ENCODE measurements at places on chromosomes 2 and 18.

- DNase-seq, result no peak
These were observed 280.8 kb downstream of the SETBP1 start for GRCh38 chr18:44961288-44961995.

DNA sequence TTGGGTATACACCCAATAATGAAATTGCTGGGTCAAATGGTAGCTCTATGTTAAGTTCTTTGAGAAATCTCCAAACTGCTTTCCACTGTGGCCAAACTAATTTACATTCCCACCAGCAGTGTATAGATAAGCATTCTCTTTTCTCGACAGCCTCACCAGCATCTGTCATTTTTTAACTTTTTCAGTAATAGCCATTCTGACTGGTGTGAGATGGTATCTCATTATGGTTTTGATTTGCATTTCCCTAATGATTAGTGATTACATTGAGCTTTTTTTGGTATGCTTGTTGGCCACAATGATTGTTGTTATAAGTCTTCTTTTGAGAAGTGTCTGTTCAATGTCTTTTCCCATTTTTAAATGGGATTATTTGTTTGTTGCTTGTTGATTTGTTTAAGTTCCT lies 50.4 kb upstream of the EPAS1 start:
- no peak for DNase-seq

DNA sequence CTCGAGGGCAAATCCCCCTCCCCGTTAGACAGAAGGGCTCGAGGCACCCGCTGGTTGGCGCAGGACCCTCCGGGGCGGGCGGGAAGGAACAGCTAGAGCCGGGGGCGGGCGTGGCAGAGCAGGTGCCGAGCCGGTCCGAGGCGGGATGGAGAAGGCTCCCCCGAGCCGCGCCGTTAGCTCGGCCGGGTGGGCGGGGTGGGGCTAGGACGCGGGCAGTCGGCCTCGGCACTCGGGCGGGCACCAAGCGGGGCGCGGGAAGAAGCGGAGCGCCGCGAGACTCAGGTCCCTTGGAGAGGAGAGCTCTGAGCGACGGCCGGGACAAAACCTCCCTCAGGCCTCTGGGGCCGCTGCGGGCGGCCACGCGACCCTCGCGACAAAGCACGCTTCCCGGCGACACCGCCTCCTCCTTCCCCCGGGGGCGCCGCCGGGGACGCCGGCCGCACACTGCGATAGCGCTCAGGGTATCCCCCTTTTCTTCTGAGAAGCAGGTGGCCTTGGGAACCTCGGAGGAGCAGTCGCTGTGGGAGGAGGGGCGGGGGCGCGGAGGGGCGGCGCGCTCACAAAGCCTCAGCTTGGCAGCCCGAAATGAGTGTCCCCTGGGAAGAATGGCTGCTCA lies 721 bp downstream of the FHOD3 start:
- no peak for DNase-seq

DNA sequence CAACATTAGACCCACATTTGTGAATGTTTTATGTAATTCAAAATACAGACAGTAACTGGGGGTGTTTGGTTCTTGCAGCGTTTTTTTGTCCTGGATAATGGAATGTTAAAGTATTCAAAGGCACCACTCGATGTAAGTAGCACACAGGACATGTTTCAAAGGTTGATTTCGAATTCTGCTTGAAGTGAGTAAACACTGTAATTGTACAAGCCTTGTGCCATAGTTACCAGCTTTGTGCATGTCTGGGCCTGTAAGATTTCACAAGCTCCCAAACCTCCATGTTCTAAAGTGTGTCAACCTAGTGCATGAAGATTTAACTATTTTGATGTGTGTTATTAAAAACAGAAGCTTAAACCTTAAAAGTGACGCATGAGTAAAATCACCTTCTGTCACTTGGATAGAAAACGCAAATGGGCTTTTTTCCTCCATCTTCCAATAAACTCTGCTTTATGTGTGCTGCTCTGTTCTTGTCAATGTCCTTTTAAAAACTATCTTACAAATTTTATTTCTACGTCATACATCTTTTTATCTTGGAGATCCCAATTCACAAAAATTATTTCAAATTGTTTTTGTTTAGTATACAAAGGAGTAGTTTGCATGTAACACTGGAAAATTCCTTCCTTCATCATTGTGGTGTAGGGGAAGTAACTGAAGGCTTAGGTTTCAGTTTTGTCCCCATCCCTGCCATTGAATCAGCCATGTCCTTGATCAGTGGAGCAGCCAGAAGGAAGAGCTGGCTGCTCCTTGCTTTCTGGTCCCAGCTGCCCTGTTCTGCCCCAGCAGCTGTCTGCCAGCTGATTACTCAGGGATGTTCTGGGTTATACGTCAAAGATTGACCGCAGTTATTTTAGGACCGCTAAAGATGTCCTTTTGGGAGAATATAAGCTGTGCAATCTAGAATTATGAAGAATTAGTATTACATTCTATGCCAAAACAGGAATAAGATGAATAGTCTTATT lies 119.2 kb downstream of the PRKRA start:
- peak; percentile 3 for DNase-seq

DNA sequence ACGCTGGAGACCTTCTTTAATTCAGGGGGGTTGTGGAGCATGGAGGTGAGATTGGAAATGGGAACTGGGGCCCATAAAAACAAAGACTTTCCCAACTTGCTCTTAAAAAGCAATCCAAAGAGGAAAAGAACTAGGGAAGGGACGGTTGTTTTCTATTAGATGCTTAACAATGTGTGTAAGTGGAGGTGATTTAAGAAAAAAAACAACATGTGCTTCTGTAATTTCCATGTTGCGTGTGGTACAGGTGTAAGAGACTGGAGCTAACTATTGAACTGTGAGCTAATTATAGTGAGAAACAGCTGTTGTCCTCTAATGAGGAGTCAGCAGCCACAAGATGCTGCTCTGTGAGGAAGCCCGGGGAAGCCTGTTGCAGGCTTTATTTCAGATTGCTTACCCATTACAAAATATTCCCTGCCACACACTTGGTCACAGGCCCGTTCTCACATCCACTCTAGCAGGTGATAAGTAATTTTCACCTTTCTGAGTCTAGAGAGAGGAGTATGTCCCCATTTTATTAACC lies 280.6 kb upstream of the PARD3B start:
- DNase-seq, result no peak

- DNase-seq, result no peak
These were observed 11.1 kb upstream of the FBXO11 start for GRCh38 chr2:47917276-47917961.

DNA sequence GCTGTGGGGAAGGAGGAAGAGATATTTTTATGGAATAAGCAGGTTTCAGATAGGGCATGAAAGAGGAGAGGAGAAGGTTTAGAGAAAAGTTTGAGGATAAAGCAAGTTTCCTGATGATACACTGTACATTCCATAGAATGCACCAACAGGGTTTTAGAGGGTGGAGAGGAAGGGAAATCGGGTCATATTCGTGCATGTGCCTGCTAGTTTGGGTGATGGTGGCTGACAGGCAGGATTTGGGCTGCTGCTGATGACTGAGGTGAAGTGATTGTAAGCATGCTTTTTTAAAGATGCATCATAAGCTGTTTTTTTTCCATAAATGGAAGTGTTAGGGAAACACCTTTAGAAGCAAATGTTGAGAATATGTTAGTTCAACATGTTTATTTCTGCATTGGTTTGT lies 68.8 kb downstream of the PMAIP1 start:
- DNase-seq, result no peak

- no peak for DNase-seq
These were observed 199.6 kb upstream of the FBXO11 start for GRCh38 chr2:48105848-48106247.

DNA sequence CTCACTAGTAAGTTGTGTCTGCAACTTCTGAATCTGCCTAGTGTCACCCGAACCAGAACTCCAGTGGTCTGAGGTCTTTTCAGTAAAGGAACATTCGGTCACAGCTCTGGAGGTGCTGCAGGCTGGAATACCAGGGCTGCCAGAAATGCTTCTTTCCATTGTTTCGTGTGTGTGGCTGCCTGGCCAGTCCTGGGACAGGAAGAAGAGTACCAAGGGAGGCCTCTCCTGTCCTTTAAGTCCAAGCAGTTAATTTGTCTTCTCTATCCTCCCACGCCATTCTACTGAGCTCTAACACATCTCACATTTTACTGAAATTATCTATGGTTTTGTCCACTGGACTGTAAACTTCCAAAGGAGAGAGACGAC lies 196.0 kb downstream of the LNPK start:
- no peak for DNase-seq

DNA sequence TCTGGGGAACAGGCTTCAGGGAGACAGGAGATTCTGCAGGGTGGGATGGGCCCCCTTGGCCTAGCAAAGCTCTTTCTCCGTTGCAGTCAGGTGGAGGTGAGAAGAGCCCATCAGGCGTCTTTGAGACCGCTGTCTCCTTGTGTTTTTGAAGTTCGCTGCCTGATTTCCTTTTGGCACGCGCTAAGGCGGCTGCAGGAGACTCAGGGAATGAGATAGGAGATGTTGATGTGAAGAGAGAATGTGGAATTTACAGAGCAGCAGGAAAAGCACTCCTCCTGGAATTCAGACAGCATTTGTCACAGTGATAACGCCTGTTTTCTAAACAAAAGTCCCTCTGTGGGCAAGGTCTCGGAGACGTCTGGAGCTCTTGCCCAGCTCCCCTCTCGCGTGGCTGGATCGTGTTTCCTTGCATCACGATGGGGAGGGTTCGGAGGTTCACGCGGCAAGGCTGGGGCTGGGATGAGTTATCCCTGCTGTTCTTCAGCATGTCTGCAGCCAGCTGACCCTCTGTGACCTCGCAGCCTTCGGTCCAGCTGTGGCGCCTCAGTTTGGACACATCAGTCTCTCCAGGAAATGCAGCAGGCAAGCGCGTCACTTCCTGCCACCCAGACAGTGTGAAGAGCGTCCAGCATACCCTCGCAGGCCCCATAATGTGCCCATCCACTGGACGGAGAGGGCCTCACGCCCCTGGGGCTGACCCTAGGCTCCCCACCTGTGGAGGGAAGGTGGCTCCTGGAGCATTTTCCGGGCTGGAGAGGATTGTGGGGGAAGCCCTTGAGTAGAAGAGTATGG lies 30.2 kb downstream of the GLI2 start:
- peak; percentile 81 for DNase-seq

GRCh38 chr18:75230163-75231052 lies 19.8 kb downstream of the TSHZ1 start:
- no peak for DNase-seq

DNA sequence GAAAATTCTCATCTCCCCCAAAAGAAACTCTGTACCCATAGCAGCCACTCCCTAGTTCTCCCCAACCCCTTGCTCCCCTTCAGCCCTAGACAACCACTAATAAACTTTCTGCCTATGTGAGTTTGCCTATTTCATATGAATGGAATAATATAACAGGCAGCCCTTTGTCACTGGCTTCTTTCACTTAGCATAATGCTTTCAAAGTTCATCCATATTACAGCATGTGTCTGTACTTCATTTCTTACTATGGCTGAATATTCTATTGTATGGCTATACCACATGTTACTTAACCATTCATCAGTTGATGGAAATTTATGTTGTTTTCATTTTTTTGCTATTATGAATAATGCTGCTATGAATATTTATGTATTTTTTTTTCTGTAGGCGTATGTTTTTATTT lies 442.9 kb downstream of the SLC4A3 start:
- DNase-seq, result no peak

- DNase-seq, result no peak
These were observed 30.4 kb downstream of the RBMS1 start for GRCh38 chr2:160463245-160463644.

DNA sequence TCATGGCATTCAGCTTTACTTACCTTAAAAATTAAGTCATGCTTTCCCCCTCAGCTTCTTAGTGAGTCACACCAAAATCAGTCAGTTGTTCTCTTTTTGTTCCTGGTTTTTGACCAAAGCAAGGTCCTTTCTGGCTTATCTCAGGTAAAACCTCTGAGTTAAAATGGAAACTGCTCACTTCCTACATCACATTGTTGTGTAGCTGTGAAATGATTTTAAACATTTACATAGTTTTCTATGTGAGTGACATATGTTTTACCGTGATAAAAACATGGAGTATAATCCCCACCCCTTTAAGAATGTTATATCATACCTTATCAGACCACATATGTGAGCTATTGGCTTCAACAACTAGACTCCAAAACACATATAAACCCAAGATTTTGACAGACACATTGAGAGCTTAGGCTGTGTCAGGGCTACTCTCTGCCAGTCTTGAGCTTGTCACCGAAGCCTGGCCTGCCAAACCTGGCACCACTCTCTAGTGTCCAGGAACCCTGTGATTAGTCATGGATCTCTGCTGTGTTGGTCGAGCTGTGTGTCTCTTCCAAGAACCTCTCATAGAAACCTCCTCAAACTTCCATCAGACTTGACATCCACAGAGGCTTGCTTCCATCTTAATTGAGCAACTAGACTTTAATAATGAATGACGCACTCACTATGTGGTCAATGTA lies 294.5 kb upstream of the FBXO11 start:
- no peak for DNase-seq

DNA sequence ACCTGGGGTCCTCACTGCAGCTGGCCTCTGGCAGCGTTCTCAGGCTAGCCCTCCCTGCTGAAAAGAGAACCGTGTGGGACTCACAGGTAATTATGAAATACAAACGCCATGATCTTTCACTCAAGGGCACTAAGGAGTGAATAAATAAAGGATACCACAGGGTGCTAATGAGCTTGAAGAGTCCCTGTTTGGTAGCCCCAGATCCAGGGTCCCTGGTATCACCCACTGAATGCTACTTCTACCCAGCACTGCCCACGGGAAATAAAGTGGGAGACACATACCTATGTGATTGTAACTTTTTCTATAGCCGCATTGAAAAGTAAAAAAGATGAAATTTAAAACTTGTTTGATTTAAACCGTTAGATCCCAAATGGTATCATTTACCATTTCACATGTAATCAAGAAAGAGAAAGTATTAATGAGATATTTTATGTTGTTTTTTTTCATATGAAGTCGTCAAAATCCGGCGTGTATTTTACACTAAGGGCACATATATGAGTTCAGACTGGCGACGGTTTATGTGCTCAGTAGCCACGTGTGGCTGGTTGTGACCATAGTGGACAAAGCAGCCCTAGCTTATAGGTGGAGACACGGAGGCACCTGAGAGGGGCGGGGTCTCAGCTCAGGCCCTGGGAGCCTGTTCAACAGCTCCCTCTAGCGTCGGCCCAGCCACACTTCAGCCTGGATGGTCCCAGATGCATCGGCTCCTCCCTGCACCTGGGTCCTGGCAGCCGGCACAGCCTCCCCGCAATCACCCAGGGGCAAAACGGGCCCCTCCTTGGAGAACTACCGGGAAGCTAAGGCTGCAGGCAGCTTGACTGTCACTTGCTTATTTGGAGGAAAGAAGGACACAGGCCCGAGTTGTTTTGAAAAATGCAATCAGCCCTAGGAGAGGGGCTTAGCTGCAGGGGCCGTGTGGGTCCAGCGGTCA lies 39.2 kb downstream of the ODC1 start:
- peak; percentile 43 for DNase-seq

Measured in AG10803 (cell line).